Activated naive CD4-positive, alpha-beta T cell treated with Interleukin-2 at 50 U/mL for 16 hours (primary cell): ENCODE measurements at places on chromosomes 4 and X.
A peak's percentile ranks its signal among the peaks of the same experiment; 100 is the strongest.

DNA sequence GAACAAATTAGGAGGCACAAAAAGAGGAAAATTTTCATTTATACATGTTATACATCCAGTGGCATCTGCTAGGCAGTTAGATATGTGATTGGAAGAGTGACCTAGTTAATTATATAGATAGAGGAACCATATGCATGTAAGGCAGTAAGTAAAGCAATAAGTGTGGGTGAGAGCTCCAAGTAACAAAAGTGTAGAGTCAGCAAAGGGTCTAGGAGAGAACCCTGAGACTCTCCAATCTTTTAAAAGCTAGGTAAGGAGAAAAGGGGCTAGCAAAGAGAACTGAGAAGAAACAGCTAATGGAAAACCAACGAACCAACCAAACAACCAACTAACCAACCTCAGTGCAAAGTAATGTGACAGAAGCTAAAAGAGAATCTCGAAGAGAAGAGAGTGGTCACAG, 3.8 kb upstream of the CFAP299 start:
- no peak for DNase-seq

GRCh38 chr4:7759216-7759615, 180.4 kb downstream of the AFAP1 start:
- peak; percentile 73 for DNase-seq

DNA sequence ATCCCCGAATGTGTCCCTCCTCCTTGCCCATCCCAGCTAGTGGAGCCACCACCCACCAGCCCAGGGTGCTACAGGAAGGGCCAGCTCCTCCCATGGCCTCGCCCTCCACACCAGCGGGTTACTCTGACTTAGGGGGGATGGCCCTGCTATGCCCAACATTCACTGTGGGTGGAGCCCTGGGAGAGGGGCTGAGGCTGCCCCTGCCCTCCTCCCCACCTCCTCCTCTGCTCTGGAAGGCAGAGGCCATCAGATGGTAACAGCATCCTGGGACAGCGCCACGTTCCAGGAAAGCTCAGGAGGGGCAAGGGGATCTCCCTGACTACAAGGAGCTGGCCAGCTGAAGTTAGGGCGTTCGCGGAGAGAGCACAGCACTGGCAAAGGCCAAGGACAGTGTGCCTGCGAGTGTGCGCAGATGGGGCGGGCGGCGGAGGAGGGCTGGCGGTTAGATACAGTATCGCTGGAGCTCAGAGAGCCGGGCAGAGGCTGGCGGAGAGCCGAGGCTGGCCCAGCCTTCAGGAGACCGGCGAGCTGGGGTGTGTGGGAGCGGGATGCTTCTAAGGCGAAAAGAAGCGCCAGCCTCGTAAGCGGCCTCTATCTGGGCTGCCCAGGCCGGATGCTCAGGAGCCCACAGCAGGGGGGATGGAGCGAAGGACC, 1.5 kb downstream of the JAKMIP1 start:
- DNase-seq, result peak; percentile 51

- no peak for DNase-seq
These were observed 10.5 kb downstream of the KLF3 start for GRCh38 chr4:38674258-38675144.
